ENCODE measurements at places on chromosomes 12 and 14.

DNA sequence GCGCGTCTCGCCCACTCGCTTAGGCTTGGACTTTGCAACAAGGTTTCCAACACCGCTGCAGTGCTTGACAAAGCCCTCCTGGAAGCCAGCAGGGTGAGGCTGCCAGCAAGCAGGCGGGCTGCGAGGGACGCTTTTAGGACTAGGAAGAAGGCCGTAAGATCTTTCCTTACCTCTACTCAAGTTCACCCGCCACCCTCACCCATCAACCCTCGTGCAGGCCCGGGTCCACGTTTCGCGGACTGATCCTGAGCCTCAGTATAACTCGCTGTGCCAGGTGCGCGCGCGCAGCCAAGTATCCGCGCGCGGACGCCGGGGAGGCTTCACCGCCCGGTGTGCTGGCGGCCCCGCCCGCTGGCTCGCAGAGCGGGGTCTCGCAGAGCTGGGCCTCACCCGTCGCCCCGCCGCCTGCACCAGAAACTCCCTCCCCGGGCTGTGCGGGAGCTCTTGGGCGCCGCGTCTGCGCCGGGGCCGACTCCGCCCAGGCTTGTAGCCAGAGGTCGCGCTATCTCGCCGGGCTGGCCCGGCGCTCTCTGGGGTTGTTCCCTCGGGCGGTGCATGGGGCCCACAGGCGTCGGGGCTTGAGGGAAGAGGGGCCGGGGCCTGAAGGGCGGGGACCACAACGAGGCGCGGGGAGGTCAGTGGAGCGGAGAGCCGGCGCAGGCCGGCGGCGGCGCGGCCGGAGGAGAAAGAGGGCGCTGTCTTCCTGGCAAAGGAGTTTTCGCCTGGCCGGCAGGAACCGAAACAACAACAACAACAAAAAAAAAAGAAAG lies 7.6 kb upstream of the SIX1 start:
- no peak for DNase-seq

DNA sequence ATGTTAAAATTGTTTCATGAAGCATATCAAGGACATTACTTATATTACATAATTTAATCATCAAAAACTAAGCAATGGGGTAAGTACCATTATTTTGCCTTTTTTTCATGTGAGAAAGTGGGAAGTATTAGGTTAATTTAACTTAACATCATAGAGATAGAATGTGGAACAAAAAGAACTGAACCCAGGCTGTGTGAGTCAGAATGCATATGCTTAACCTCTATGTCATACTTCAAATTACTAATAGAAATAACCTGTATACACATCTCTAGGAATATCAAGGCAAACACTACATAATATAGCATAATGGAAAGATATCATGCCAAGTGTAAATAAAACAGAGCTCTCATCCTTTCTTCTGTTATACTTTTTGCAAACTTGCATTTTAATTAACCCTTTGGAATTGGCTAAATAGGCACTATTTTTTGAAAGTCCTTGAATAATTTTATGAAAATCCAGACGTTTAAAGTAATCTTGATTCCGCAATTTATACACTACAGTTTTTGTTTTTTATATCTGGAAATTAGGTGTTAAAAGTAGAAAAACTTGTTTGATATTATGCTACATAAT lies 777.7 kb downstream of the SLC6A15 start:
- no peak for DNase-seq

DNA sequence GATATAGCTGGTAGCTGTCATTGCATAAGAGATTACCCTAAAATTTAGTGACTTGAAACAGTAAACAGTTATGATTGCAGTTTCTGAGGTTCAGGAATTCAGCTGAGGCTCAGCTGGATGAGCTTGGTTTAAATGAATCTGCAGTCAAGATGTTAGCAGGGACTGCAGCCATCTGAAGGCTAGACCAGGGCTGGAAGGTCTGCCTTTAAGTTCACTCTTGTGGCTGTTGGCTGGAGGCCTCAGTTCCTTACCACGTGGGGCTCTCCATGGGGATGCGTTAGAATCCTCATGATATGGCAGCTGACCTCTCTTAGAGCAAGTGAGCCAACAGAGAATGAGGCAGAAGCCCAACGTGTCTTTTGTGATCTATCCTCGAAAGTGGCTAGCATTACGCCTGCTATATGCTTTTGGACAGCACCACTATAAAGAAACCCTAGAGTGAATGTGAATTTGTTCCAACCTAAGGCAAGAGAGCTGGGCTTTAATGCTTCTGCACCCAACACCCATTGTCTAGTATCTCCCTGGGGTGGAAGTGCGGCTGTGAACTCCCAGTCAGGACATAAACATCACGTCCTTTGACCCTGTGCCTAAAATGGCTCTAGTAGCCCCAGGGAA lies 26.0 kb downstream of the HSPB8 start:
- no peak for DNase-seq

GRCh38 chr12:104575442-104576186 lies 118.9 kb downstream of the CHST11 start:
- DNase-seq, result no peak

DNA sequence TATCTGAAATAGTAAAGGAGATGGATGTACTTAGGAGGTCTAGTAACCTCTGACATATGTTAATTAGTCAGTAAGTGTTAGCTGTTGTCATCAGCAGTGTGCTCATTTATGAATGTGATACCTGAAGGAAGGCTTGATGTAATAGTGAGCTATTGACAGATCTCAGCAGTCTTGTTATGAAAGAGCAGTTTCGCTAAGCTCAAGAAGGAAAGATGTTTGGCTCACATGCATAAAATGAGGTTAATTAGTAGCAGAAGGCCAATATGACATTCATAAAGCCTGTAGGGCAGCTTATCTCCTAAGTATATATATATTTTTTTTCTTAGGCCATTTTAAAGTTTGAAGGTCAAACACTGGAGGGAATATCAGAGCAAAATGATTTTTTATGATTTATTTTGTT lies 2.8 kb downstream of the FAM234B start:
- DNase-seq, result no peak

DNA sequence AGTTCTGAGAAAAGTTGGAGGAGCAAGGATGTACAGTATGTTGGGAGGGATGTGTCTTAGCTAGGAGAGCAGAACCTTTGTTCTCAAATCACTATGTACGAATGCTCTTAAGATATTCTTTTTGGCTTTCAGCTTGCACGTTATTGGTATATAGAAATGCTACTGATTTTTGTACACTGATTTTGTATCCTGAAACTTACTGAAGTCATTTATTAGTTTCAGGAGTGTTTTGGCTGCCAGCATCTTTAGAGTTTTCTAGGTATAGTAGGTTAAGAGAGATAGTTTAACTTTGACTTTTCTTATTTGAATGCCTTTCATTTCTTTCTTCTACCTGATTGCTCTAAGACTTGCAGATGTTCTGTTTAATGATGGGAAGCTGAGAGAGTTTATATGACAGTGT lies 442.8 kb upstream of the FBXO33 start:
- no peak for DNase-seq

GRCh38 chr14:76923431-76924370 lies 97.5 kb downstream of the LRRC74A start:
- DNase-seq, result no peak

GRCh38 chr14:59677771-59678231 lies 101.2 kb upstream of the CCDC175 start:
- no peak for DNase-seq

- DNase-seq, result no peak
Measured at GRCh38 chr12:75815756-75816155, 215.8 kb downstream of the PHLDA1 start.

GRCh38 chr14:74988131-74988530 lies 14.6 kb upstream of the EIF2B2 start:
- DNase-seq, result no peak

GRCh38 chr12:49969027-49969426 lies 3.7 kb upstream of the AQP6 start:
- no peak for DNase-seq

- DNase-seq, result no peak
Measured at GRCh38 chr12:120814903-120815429, 89.2 kb downstream of the SPPL3 start.

DNA sequence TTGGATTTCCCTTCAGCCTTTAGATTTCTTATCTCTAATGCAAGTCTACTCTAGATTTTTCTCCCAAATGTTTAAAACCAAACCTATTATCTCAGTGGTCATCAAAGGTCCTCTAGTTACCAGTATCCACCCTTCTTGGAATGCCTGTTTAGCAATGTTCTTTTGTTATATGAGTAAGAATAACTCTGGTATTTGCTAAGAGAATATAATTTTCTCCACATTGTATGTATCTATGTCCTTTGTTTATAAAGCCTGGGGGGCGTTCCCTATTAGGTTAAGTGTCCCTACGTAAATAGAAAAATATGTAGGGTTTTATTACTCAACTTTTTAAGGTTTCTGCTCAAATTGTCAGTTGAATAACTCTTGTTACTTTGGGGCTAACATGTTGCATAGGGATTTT lies 27.3 kb downstream of the PPM1A start:
- no peak for DNase-seq

GRCh38 chr14:23362200-23362599 lies 2.8 kb downstream of the EFS start:
- no peak for DNase-seq

- no peak for DNase-seq
Measured at GRCh38 chr12:570435-570920, 92.8 kb downstream of the NINJ2 start.

DNA sequence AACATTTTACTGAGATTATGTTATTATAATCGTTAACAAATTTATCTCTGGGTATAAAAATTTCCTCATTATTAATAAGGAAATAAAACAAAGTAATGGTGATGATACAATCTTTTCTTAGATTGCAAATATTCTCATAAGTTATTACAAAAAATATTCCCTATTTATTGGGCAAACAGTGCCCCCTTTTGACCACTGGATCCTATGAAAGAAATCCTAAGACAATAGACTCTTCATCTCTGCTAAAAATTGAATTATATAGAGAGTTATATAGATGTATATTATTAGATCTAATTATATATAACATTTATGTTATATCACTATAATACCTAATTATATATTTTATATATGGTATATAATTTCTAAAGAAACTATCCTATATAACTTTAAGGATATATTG lies 94.2 kb upstream of the FGD4 start:
- peak; percentile 60 for DNase-seq

- no peak for DNase-seq
Measured at GRCh38 chr14:94879537-94879936, 109.6 kb upstream of the GSC start.

DNA sequence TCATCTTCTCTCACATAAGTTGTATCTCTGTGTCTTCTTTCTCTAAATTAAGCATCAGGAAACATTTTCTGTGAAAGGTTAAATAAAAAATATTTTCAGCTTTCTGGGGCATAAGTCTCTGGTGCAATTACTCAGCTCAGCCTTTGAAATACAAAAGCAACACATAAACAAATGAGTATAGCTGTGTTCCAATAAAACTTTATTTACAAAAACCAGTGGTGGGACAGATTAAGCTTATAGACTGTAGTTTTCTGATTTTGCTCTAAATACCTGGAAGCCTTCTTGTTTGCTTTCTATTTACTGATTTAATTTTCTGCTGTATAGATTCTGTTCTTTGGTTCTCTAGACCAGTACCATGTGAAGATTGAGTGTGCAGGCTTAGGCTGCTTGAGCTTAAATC lies 655.1 kb downstream of the VRK1 start:
- no peak for DNase-seq

DNA sequence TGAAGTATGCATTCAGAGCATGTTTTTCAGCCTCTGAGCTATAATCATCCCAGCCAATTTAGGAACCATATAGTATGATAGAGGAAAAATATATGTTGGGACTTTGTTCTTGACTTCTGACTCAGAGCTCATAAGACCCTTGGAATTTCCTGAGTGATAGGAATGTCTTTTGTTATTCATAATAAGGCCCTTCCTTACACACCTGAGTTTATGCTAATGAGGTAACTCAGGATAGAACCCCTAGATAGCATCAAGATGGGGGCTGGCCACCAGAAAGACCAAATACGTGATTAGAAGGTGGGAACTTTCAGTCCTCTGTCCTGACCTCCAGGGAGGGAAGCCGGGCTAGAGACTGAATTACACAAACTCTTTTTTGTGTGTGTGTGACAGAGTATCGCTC lies 32.4 kb upstream of the PLEK2 start:
- DNase-seq, result no peak

DNA sequence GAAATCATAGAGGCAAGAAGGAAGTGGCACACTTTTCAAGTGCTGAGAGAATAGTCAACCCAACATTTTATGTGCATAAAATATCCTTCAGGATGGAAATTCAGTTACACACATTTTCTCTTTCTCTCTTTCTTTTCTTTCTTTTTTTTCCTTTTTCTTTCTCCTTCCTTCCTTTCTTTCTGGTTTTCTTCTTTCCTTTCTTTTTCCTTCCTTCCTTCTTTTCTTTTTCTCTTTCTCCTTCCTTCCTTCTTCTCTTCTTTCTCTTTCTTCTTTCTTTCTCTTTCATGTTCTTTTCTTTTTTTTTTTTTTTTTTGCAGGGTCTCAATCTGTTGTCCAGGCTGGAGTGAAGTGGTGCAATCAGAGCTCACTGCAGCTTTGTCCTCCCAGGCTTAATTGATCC lies 38.7 kb upstream of the OR5AU1 start:
- DNase-seq, result no peak

DNA sequence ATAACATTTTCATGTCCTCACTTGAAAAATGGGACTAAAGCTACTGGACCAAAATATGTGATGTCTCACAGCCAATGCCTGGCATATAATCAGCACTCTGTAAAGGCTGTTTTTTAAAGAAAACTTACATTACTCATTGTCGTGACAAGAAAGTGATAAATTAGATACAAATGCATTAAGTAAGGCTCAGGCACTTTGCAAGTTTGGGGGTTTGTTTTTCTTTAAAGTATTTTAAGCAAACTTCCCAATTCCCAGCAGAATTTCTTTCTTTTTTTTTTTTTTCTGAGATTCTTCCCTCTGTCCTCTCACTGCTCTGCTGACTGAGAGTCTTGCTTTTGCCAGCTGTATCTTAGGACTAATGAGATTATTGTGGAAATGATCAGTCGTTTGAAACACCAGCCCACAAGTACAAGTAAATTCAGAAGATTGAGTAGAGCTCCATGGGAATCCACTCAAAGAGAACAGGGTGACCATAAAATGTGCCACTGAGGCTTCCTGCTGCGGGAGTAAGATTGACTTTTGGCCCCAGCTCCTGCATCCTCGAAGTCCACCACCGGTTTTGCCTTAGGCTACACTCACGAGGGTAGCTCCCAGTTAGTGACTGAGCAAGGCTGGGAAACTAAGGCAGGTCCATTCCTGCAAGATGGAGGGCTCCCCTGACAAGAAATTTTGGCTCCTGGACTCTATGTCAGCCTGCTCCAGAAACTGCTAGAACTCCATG lies 82.8 kb downstream of the TMTC1 start:
- DNase-seq, result no peak

Measured in CD4-positive, alpha-beta T cell treated with Interleukin-21 for 1 hour (primary cell).